ENCODE measurements at places on chromosomes 5 and 9.

DNA sequence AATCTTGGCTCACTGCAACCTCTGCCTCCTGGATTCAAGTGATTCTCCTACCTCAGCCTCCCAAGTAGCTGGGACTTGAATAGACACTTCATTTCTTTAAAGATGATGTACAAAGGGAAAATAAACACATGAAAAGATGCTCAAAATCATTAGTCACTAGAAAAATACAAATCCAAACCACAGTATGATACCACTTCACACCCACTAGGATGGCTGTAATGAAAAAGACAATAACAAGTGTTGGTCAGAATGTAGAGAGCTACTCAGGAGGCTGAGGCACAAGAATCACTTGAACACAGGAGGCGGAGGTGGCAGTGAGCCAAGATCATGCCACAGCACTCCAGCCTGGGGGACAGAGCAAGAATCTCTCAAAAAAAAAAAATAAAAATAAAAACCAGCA is 13.0 kb downstream of the F2RL2 start:
- DNase-seq = peak; percentile 24

- DNase-seq = no peak
These were observed 45.7 kb downstream of the PIP5K1B start for GRCh38 chr9:68750786-68751185.

GRCh38 chr5:21802869-21803490 is 1050.2 kb downstream of the CDH12 start:
- peak; percentile 43 for DNase-seq

DNA sequence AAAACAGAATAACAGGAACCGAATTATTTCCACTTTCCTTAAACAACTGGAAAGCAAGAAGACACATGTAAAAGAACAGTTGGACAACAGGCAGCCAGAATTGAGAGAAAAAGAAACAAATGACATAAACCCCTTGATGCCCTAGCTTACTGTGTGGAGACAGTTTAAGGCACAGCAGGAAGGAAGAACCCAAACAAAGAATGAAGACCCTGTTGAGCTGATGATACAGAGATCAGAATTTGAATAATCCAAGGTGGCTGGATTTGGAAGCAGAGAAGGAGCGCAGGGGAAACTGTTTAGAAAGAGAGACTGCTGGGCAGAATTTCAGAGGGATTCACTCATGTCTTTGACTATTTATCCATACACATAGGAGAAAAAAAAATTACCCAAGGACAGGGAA is 316.3 kb upstream of the POU5F2 start:
- no peak for DNase-seq

- no peak for DNase-seq
These were observed 405.3 kb upstream of the CLINT1 start for GRCh38 chr5:158264264-158264663.

- peak; percentile 7 for DNase-seq
These were observed 502.7 kb upstream of the KLF4 start for GRCh38 chr9:107992271-107992670.

DNA sequence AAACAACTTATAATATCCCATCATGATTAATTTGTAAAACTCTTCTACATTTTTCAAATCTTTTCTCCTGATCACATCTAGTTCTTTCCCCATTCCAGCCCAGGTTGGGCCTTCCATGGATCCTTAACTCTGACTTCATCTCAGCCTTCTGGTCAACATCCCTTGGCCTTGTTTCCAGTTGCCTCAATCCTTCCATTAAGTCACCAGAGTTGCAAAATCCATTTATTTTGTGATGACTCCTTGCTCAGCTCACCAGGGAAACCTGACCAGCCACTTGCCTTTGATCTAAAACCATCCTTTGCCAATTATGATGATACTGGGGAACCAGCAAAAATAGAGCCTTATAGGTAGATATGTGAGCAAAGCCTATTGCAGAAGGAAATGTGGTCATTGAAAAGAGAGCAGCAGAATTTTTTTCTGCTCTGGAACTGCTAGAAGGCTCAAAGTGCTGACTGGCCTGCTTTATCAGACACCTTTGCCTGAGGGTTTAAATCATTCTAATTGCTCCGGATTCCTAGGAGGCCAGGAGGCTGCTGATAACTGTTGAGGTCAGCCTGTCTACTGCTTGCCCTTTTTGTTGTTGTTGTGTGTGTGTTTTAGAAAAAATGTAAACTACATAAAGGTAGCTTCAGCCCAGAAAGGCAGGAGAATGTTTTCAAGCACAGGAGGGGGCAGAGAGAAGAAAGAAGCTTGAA is 512.2 kb upstream of the GRIA1 start:
- DNase-seq = no peak

GRCh38 chr5:159049844-159050315 is 49.8 kb downstream of the EBF1 start:
- DNase-seq = peak; percentile 12

GRCh38 chr9:6672118-6672517 is 26.6 kb upstream of the GLDC start:
- DNase-seq = peak; percentile 29

DNA sequence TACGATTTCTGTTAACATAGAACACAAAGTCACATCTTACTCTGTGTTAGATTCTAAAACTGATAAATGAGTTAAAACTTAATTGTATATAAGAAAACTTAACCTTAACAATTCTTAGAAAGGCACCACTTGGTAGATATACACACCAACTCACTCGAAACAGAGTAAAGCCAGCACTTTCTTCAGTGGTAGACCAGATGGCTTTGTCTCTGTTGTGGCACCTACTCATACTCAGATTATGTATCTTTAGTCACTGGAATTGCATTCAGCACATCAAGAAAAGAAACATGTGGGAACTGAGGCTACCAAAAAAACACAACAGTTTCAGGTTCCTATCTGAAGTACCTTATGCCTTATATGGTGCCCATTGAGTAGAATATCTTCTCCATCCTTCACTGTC is 192.5 kb downstream of the ZNF608 start:
- DNase-seq = no peak

DNA sequence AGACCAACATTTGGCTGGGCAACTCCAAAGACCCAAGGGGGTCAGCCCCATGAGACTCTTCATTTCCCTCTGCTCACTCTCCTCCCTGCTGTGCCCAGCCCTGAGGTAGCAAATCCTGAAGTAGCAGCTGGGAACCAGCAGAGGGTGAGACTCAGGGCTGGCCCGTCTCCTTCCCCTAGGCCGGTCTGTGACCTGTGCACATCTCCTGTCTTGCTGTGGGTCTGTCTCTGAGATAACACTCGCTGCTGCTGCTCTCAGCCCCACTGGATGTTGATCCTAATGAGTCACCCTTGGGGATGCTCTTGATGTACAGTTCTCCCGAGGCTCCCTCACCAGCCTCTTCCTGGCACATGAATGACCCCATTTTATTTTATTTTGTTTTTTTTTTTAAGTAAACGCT is 7.3 kb upstream of the OR2V1 start:
- DNase-seq = peak; percentile 41

- DNase-seq = no peak
These were observed 29.4 kb upstream of the HCN1 start for GRCh38 chr5:45725537-45725936.

GRCh38 chr5:68465133-68465532 is 249.6 kb downstream of the PIK3R1 start:
- DNase-seq = no peak

GRCh38 chr5:160618286-160618685 is 196.6 kb downstream of the PTTG1 start:
- DNase-seq = peak; percentile 58

GRCh38 chr5:150978590-150978989 is 41.8 kb upstream of the GPX3 start:
- no peak for DNase-seq

- no peak for DNase-seq
These were observed 171.1 kb downstream of the EPB41L4A start for GRCh38 chr5:112247960-112248359.

DNA sequence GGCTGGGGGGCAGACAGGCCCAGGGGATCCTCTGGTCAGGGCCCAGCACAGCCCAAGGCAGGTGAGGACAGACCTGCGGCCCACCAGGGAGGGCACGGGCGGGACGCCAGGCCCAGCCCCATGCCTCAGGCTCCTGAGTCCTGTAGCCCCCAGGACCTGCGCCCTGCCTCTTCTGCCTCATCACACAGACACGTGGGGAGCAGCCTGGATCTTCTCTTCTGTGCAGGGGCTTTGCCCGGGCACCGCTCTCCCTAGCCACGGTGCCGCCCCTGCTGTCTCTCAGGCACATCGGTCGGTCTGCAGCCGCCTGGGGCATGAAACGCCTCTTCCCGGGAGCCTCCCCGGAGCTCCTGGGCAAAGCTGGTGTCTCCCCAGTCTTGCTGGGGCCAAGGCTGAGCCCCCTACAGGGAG is 40.2 kb upstream of the EGFL7 start:
- no peak for DNase-seq

GRCh38 chr9:137355761-137356365 is 53.8 kb upstream of the NRARP start:
- DNase-seq = no peak

DNA sequence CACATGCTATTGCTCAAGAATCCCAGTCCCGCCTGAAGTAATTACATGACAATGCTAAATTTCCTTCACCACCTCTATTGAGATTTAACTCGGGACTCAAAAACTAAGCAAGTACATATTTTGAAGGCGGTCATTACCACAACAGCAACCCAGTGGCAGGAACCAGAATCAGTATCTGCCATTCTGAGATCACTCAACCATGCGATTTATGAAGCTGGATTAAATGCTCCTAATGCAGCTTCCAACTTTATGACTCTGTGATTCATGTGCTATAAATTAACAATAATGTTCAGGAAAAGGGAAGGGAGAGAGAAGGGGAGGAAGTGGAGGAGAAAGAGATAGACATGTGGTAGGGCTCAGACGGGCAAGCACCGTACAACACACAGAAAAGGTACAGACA is 194.7 kb downstream of the DNAH5 start:
- DNase-seq = no peak
